Muscle of back (tissue), 13 donors: ENCODE measurements at places on chromosomes 2 and 18.

GRCh38 chr2:220781622-220782241 lies 790.4 kb downstream of the EPHA4 start:
- no peak for DNase-seq

DNA sequence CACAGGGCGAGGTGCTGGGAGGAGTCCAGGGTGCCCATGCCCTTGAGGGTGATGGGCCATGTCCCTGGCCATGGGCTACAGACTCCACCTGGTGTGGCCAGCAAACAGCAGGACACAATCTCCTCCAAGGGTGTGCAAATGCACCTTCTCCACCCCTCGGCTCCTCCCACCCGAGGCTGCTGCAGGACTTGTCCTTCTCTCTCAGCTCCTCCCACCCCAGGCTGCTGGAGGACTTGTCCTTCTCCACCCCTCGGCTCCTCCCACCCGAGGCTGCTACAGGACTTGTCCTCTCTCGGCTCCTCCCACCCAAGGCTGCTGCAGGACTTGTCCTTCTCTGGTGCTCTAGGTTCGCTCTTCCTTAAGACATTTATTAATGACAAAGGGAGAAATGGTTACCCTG lies 57.3 kb upstream of the SNTG2 start:
- no peak for DNase-seq

DNA sequence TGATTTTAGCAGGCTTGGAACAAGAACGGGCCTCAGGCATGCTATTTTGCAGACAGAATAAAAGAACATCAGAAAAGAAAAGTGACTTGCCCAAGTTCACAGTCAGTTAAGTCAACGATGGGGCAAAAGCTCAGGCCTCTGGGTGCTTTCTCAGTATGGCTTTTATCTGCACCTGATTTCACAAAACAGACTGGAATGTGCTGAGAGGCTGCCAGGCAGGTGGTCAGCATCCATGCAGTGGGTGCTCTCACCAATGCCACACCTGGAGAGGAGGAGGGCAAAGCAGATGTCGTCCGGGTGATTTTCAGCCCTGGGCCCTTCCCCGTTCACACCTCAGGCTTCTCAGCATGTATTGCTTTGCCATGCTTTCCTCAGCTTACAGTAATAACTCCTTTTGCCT lies 854.6 kb downstream of the RNF144A start:
- DNase-seq: no peak

GRCh38 chr2:58319481-58319880 lies 78.4 kb upstream of the FANCL start:
- no peak for DNase-seq

GRCh38 chr2:130764035-130764820 lies 8.9 kb downstream of the AMER3 start:
- DNase-seq: no peak

GRCh38 chr2:114424699-114425098 lies 17.7 kb upstream of the DPP10 start:
- DNase-seq: no peak
